ENCODE measurements at places on chromosomes 5 and 9.
A peak's percentile ranks its signal among the peaks of the same experiment; 100 is the strongest.

GRCh38 chr5:135364421-135365262, 34.4 kb downstream of the MACROH2A1 start:
- DNase-seq: no peak

GRCh38 chr9:28882529-28882928, 1309.2 kb upstream of the C9orf72 start:
- DNase-seq: no peak

DNA sequence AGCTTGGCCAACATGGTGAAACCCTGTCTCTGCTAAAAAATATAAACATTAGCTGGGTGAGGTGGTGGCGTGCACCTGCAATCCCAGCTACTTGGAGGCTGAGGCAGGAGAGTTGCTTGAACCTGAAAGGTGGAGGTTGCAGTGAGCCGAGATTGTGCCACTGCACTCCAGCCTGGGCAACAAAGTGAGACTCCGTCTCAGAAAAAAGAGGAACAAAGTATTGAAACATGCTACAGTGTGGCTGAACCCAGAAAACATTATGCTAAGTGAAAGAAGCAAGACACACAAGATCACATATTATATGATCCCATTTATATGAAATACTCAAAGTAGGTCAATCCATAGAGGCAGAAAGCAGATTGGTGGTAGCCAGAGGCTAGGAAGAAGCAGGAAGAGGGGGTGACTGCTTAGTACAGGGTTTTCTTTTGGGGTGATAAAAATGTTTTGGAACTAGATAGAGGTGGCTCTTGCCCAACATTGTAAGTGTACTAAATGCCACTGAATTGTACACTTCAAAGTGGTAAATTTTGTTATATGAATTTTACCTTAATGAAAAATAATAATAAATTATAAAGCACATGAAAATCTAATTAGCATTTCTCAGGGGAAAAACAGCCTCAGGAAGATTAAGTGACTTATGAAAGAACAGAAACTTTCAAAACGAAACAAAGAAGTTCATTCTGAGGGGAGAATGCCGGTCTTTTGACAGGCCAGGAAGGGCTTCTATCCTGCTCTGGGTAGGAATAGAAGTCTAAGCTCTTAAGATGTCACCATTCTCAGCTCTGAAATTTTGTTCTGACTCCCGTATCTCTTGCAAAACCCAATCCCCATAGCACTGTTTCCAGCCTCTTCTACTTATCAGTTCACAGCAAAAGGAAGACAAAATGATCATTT, 161.1 kb upstream of the TBCA start:
- peak; percentile 21 for DNase-seq

DNA sequence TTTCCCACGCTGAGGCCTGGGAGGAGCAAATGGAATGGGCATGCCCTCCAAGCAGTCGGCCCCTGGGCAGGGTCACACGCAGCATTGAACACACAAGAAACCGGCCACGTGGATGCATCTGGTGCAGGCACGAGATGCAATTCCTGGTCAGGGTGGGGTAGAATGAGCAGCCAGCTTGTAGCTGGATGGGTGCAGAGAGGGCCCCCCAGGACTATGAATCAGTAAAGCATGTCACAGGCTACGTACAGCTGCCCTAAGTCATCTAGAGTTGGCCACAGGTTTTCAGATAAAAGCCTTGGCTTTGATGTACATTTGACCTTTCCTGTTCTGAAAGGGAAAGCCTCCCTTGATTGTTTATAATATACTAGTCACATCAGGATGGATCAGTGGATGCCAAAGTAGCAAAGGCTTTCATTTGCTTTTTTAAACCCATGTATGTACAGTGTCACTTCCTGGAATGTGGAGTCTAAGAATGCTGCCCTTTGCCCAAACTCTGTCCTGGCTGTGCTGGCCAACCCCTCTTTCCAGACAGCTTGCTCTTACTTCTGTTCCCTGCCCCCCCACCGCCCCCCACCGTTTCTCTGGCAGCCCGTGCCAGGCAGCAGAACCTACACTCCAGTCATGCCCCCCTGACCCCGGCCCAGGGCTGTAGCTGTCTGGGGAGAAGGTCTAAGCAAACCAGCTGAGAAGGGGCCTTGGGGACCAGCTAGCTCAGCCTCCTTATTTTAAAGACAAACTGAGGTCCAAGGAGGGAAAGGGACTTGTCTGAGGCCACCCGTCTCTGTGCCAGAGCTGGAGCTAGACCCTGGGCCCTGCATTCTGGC, 169.2 kb downstream of the HSPA4 start:
- no peak for DNase-seq

DNA sequence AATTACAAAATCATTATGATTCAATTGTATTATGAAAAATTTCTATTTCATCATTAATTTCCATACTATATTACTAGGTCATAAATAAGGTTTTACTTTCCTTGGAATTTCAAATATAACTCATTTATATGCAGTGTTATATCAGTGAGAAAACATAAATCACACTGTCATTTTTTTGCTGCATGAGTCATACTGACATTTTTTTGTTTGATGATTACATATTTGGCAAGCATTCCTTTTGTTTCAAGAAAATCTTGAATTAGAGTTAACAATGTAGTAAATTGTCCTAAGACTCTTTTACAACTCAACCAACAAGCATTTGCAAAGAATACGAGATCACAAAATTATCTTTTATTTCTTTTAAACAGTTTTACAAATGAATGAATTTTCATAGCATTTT, 298.4 kb upstream of the SEMA6A start:
- no peak for DNase-seq

- DNase-seq: no peak
Observed at GRCh38 chr5:16593013-16593412, 23.8 kb downstream of the RETREG1 start.

DNA sequence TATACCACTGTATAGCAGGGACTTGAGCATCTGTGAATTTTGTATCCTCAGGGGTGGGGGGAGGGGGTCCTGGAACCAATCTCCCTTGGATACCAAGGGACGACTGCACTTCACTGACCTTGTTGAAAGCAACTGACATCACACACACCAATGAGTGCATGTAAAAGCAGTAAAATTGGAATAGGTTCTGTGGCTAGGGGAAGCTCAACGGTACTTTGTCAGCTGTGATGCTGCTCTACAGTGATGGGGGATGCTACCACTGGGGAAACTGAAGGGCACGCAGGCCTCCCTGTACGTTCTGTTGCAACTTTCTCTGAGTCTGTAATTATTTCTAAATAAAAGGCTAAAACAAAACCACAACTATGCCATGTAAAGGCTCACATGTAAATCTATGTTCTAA, 47.0 kb upstream of the RETREG1 start:
- DNase-seq: no peak

DNA sequence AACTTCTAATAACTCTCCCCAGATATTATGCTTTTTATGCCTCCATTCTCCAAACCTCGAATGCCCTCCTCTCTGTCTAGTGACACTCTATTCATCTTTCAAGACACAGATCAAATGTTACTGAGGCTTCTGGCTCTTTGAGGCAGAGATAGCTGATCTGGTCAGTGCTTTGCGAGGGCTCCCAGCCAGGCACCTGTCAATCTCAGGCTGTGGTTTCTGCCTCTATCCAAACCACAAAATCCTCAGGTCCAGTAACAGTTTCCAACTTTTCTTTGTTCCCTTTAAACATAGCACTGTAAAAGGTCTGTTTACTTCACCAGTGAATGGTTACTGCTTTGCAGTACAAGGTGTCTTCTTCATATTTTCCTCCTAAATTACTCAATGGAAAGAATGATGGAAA, 11.5 kb upstream of the STK32A start:
- DNase-seq: no peak

DNA sequence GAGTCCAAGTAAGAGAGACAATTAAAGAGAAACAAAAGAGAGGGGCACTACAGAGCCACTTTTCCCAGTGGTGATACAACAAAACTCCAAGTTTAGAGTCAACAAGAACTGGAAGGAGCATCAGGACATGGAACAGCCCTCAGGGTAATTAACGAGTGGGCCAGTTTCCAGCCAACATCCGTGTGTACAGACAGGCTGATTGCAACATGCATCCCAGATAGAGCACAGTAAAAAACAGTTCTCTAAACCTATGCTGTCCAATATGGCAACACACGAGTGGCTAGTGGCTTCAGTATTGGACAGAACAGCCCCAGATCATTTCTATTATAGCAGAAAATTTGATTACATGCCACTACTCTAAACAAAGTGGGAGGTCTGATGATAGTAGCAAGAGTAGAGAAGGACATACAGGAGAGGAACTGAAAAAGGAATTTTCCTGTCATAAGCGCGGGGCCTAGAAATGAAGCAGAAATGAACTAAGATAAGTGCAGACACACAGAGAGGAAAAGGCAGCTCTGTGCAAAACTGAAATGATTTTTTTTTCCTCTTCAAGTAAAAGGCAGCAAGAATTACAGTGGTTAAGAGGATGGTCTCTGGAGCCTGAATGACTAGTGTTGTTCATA, 175.6 kb upstream of the CCNG1 start:
- no peak for DNase-seq

GRCh38 chr5:142544071-142544753, 141.7 kb downstream of the FGF1 start:
- DNase-seq: no peak

DNA sequence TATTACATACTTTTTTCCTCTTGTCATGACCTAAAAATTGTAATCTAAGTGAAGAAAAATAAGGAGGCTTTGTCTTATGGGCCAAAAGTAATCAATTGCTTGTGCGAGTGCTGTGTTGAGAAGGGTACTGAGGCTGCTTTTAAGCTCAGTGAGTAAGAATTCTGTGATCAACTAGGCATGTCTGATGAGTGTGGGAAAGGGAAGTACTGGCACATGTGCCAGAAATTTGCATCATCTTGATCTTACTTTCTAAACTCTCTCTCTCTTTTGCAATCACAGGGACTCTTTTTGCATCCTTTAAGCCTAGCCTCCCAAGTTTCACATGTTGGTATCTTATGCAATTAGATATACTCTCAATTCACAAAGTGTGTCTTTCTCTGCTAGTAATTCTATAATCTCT, 329.9 kb downstream of the KIF4B start:
- no peak for DNase-seq

DNA sequence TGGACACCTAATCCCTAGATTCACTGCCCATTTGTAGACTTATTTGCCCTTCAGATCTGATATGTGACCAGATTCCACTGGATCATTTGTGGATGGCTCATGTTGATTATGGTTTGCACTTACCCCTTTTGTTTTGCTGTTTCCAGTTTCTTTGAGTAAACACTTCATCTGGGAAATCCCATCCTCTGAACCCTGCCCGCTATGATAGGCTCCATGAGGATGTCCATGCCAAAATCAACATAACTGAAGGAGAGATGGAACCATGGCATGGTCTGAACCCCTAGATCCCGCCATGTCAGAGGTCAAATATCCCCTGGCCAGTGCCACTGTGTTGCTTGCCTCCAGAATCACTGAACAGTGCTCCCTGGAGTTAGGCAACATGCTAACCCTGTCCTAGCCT, 11.7 kb upstream of the FEM1C start:
- no peak for DNase-seq

GRCh38 chr5:58383448-58383847, 76.4 kb downstream of the PLK2 start:
- no peak for DNase-seq

Measured in GM12892 (cell line).